ENCODE measurements at places on chromosomes 4 and X.

- no peak for DNase-seq
Measured at GRCh38 chr4:80134936-80135701, 62.1 kb upstream of the ANTXR2 start.

GRCh38 chrX:71912156-71912555, 1.5 kb downstream of the NHSL2 start:
- no peak for DNase-seq

- no peak for DNase-seq
Measured at GRCh38 chr4:52752936-52753335, 1.7 kb upstream of the ERVMER34-1 start.

GRCh38 chr4:156596706-156597329, 374.8 kb downstream of the PDGFC start:
- DNase-seq = no peak

- DNase-seq = no peak
Measured at GRCh38 chrX:118773782-118774181, 46.4 kb downstream of the IL13RA1 start.

GRCh38 chr4:2698951-2699505, 57.1 kb downstream of the TNIP2 start:
- no peak for DNase-seq

Measured in fibroblast of skin of right biceps (primary cell).